Psoas muscle (tissue), 8 donors: ENCODE measurements at places on chromosomes 7 and 10. TPM values are rescaled to one million over a fixed set of nuclear protein-coding genes. Genes with fewer than 3 reads are reported as not detected.

DNA sequence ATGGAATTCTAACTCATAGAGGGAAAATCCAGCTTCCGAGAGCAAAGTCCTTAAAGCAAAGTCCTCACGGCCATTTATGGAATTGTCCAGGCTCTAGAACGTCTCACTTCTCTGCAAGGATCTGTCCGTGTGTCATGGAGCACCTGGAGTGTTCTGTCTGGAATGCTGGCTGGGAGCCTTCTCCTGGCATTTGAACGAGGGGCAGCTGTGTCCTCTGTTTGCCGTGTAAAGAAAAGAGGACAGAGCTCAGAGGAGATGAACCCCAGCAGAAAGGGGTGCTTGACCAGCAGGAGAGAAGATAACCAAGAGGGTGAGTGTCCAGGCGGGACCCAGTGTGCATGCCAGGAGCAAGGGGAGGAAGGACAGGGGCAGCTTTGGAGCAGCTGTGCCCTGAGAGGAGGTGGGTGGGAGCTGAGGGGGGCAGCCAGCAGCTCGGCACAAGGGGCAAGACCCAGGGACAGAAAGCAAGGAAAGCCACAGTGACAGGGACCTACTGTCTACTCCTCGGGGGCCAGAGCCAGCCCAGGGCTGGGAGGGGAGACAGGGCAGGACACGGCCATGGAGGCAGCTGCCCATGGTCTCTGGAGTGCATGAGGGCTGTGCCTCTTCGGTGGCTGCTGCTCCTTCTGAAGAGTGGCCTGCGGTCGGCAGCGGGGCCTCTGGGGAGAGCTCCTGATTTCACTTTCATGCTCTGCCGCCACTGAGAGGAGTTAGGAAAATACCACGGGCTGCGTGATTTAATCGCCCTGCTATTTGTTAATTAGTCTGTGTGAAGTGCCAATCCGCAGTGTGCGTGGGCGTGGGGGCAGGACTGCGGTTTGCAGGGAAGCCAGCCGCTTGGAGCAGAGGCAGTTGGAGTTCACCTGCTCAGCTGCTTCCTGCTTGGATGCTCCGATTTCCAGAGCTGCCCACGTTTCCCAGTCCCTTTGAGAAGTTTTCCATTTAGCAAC is 149.3 kb upstream of the SHH start:
- no peak for DNase-seq

DNA sequence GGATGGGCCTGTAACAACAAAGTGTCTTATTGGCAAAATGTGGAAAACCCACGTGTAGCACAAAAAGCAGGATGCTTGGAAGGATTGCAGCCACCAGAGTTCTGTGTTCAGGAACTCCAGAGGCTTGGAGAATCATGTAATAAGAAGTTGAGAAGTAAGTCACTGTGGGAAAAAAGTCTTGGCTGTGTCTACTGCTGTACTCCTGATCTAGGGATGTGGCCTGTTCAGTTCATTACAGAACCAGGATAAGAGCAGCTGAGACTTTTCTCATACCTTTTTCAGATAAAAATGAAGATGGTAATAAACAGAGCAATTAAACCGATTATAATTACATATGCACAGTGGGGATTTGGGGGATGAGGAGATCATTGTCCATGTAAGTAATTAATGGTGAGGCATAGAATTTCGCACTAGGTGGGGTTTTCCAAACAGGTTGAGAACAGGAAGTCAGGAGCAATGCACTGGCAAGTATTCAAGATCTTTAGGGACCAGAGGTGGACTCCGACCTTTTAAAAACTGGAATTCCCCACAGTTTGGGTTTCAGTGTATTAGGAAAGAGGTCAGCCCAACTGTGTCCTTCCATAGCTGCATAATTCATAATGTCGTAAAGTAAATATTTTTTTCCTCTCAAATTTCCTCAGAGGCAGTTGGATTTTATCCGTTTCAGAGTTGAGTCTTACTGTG is 281.7 kb downstream of the FRMD4A start:
- no peak for DNase-seq

DNA sequence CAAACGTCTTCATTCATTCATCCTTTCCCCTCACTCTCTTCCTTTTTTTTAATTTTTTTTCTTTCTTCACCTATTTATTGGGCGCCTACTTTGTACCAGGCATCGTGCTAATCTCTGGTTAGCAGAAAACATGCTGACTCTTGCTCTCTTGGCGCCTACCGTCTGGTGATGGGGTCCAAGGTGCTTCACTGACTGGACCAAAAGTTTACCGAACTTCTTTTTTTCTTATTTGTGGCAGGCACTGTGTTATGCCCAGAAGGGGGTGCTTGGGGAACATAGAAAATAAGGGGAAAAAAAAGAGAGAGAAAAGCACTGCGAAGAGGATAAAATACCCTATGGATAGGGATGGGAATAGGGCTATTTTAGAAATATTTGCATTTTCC is 505 bp upstream of the FAM204A start:
- DNase-seq, result no peak

DNA sequence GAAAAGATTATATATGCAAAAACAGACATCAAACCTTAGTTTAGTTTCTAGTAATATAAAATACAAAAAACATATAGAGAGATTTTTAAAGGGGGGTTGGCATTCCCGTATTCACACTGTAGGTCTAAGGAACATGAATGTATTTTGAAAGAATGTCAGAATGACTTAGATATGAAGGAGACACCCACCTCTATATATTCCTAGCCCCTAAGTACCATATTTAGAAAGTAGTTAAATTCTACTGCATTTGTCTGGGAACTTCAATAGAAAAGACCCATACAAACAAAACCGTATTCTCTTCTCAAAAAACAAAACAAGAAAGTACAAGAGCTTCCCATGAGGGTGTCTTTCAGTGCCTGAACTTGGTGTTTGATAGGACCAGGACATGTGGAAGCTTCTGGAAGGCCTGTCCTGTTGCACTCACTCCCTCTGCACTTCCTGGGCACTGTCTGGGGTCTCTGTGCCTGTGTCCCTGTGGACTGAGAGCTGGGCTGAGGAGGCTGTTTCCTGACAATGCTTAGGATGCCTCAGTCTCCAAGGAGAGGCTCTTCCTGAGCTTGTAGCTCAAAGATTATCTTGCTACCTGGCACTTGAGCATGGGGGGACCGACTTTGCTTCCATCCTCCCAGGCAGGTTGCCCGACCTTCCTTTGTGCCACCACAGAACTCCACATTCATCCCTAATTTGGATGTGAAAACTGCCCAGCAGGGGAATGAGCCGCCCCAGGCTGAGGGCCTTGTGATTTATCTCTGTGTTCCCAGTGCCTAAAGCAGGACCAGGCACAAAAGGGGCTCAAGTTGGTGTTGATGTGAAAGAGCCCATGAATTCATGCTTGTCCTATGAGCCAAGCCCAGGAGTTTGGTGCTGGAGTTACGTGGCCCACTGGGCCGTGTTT is 44.4 kb upstream of the KLF6 start:
- no peak for DNase-seq

- DNase-seq, result no peak
These were observed 56.3 kb downstream of the SFMBT2 start for GRCh38 chr10:7354330-7355047.

GRCh38 chr7:23343806-23344475 is 44.8 kb downstream of the MALSU1 start:
- DNase-seq, result no peak

GRCh38 chr7:81715984-81716588 is 53.8 kb downstream of the HGF start:
- no peak for DNase-seq

GRCh38 chr7:20964281-20964918 is 177.7 kb upstream of the SP8 start:
- DNase-seq, result no peak

Gene ANKRD2
- 254 TPM for polyA plus RNA-seq

GRCh38 chr7:97495487-97495886 is 236.4 kb upstream of the TAC1 start:
- no peak for DNase-seq

Gene ATRNL1
- polyA plus RNA-seq, result 1.4 TPM

GRCh38 chr10:126975221-126975620 is 70.0 kb downstream of the DOCK1 start:
- DNase-seq, result no peak

Gene ZNF117
- 3.2 TPM for polyA plus RNA-seq

DNA sequence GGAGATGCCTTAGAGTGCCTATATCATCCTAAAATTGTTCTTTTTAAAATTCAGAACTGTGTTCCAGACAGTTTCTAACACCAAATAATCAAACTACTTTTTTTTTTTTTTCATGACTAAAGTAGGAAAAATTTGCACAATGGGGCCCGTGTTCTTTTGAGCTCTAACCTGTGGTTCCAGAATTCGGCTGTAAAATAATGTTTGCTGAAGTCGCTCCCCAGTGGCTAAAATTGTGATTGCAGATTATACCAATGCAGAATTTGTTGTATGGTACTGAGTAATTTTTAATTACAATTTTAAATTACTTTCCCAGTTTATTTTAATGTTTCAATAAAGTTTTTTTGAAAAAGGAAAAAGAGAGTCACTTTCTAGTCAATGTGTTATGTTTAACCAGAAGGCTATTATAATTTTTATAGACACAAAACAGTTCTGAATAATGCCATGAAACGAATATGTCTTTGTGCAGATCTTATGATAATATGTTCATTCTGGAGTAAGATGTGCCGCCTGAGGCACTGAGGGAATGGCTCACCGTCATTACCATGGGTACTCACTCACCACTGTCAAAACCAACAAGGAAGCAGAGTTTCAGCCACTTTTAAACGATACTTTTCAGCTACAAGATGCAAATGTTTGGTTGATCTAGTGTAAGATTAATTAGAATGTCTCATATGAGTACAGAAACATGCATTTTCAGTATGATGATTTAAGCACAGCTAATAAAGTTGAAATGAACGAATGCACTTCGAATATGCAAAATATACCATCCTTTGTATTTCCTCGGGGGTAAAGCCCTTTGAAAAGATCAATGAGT is 173.6 kb downstream of the PRKCQ start:
- no peak for DNase-seq

DNA sequence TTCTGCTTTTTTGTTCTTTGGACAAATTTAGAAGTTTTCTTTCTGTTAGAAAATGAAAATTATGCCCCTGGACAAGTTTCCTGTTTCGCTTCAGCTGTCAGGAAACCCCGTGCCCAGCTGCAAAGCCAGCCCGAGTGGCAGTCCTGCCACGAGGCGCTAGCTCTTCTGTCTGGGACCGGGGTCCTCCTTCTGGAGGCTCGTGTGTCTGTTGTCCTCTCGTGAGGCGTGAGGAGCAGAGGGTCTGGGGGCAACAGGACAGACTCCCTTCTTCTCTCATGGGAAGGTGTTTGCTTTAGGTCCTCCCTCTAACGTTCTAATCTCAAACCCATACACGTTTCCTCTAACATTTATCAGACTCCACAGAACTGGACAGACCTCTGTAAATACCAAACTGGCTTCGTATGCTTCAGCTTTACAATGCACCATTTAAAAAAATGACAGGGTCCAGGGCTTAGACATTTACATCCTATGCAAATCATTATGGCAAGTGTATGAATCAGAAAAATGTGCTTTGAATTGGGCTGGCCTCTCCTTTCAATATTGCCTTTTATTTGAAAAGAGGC is 184.5 kb upstream of the SHH start:
- DNase-seq, result no peak

- DNase-seq, result no peak
These were observed 438 bp downstream of the ARID5B start for GRCh38 chr10:61901829-61902444.

- DNase-seq, result no peak
These were observed 44.3 kb upstream of the INPP5A start for GRCh38 chr10:132493246-132493755.

DNA sequence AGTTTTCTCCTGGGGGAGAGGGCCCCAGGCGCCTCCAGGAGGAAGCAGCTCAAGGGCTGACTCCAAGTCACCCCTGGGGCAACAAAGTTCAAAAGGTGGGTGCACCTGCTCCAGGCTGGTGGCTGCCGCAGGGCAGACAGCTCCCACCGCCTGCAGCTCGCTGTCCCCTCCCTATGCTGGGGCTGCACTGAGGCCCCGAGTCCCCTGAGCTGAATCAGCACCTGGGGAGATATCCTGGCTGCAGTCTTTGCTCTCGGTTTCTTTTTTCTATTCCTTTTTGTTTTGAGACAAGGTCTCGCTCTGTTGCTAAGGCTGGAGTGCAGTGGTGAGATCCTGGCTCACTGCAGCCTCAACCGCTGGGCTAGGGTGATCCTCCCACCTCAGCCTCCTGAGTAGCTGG is 183.4 kb downstream of the DNAJB6 start:
- no peak for DNase-seq

- no peak for DNase-seq
These were observed 9.6 kb upstream of the AGMO start for GRCh38 chr7:15571301-15571878.

DNA sequence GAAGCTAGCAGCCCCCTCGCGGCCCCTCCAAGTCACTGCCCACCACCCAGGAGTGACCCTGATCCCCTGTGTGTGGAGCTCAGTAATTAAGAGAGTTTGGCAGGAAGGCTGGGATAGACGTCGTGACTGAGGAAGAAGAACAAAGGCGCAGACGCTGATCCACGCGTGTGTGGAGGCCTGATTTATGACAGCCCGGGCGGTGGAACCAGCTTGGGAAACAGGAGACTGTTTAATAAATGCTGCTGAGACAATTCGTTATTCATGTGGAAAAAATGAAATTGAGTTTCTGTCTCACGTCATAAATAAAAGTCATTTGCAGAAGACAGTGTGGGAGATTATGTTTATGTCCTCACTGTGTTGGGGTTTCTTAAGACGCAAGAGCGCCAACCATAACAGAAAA is 130.8 kb downstream of the ELFN1 start:
- DNase-seq, result no peak

Gene TMEM176B
- polyA plus RNA-seq, result 5.6 TPM

- DNase-seq, result no peak
These were observed 16.4 kb upstream of the ABCA13 start for GRCh38 chr7:48154792-48155413.

DNA sequence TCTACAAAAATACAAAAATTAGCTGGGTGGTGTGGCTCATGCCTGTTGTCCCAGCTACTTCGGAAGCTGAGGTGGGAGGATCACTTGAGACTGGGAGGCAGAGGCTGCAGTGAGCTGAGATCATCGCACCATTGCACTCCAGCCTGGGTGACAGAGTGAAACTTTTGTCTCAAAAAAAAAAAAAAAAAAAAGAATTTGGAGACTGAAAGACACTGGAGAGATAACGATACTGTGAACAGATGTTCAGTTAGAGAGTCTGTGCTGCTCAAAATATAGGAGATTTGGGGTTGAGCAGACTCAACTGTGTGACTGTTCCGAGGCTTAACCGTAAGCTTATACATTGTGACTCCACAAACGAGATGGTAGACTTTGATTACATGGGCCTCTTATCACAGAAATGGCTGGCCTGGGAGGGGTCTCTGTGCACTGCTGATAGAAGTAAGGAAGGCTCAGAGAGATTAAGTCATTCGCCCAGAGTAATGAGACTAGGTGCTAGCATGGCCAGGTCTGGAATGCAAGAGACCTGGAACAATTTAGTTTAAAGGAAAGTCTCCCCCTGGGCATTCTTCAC is 19.4 kb downstream of the WBP1L start:
- DNase-seq, result no peak

- DNase-seq, result no peak
These were observed 215.9 kb upstream of the C7orf33 start for GRCh38 chr7:148374396-148375259.
